ENCODE measurements at places on chromosomes 5 and 9.

DNA sequence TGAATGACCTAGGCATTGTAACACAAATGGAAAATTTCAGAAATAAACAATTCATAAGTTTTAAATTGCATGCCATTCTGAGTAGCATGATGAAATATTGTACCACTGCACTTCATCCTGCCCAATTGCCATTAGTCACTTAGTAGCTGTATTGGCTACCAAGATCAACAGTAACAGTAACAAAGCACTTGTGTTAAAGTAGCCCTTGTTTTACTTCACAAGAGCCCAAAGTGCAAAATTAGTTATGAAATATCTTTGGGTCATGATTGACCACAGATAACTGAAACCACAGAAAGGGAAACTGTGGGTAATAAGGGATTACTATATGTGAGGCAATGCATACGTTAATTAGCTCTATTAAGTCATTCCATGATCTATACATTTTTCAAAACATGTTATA lies 33.3 kb upstream of the RORB start:
- DNase-seq: no peak

GRCh38 chr5:73812457-73812856 lies 186.5 kb downstream of the ARHGEF28 start:
- no peak for DNase-seq

- DNase-seq: peak; percentile 73
Observed at GRCh38 chr9:112173489-112174221, 1.4 kb downstream of the SUSD1 start.

- DNase-seq: peak; percentile 52
Observed at GRCh38 chr9:21357479-21358460, 7.1 kb upstream of the IFNA6 start.

DNA sequence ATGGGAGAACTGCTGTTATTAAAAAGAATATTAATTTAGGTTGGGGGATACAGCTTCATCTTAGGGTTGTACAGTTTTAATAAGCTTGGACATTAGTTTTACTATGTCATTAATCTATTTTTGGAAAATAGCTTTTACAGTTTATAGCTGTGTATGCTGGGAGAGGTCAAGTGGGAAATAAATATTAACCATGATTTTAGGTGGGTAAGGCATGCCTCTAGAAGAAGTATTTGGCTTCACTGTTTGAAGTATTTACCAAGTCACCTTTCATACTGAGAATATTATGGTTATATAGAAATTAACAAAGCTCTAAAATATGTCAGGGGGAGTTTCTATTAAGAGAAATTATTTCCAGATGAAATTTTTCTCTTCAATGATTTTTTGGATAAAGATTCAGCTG lies 5.2 kb downstream of the C5orf22 start:
- DNase-seq: no peak

DNA sequence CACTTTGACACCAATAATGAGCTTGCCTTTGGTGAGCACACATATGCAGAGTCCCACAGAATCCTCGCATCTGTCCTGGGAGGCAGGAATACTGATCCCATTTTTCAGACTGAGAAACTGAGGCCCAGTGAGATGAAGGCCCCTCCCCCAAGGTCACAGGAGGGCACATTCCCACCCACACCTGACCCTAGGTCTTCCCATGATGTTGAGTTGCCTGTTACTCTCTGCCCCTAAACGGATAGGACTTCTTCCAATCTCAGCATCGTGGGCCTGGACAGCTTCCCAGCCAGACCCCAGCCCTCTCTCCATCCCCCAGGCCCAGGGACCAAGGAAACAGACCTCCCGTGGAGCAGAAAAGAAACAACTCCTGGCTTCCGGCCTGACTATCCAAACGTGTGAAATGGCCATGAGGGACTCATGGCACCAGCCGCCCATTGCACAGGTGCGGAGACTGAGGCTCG lies 877 bp downstream of the SH3GLB2 start:
- DNase-seq: peak; percentile 88

DNA sequence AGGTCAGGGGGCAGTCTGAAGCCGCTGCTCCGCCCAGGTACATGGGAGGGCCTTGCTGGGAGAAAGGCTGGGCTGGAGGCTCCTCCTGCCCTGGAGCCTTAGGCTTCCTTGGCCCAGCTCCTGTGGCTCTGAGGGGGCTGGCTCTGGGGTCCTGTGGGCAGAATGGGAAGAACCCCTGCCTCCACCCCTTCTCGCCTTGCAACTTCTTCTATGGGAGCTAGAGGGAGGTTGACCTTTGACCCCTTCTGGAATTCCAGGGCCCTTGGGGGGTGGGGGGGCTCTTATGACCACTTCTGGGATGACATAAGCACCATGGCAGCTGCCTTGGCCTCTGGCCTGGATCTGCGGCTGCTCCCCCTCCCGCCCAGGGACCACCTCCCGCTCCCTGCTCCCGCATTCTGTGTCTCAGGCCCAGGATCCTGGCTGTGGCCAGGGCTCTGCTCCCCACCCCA lies 32.2 kb downstream of the IER5L start:
- DNase-seq: peak; percentile 97

- no peak for DNase-seq
Observed at GRCh38 chr5:42800748-42801330, 10.9 kb downstream of the SELENOP start.

DNA sequence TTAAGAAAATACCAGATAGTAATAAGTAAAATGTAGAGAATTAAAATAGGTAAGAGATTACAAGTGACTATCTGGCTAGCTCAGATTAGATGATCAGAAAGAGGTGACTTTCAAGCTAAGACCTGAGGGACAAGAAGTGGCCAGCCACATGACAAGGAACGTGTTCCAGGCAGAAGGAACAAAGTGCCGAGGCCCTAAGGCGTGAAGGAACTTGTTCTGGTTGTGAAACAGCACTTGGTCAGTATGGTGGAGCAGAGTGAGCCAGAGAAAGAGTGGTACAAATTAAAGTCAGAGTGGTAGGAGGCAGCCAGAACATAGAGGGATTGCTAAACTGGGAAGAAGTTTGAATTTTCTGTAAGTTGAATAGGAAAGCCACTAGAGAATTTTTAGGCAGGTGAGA lies 73.6 kb downstream of the ADRB2 start:
- DNase-seq: no peak

Measured in osteoblast (primary cell).